ENCODE measurements at places on chromosomes 3 and 15.

GRCh38 chr15:85504749-85505676 lies 124.6 kb downstream of the AKAP13 start:
- no peak for DNase-seq

DNA sequence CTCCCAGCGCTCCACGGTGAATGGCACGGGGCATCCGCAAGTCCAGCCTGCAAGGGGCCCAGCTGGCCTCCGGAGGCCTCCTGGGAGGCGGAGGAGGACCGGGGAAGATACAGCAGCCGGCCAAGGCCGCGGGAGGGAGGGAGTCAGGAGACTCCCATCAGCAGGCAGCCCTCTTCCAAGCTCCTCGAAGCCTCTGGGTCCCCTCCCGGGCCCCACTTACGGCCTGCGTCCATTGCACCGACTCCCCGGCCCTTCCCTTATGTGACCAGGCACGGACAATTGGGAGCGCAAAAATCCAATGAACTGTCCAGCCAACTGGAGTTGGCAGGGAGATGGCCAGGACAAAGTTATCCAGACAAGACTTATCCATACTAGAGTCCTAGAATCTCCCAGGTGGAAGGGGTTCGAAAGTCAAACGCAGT lies 668 bp downstream of the MFGE8 start:
- DNase-seq, result no peak

DNA sequence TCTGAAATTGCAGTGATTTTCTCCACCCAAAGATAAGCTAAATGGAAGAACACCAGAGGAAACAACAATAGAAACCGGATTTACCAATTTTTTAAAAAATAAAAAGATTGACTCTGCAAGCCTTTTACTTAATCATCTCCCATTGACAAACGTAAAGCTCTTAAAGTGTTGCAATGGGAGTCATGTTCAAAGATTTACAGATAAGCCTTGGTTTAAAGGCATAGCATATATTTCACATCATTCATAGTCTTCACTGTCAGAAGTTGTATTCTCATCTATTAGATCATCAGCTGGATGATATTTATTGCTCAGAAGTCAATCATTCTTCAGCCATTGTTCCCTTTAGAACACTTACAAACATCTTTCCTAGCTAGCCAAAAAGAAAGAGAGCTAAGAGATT lies 397.6 kb downstream of the GBE1 start:
- no peak for DNase-seq

DNA sequence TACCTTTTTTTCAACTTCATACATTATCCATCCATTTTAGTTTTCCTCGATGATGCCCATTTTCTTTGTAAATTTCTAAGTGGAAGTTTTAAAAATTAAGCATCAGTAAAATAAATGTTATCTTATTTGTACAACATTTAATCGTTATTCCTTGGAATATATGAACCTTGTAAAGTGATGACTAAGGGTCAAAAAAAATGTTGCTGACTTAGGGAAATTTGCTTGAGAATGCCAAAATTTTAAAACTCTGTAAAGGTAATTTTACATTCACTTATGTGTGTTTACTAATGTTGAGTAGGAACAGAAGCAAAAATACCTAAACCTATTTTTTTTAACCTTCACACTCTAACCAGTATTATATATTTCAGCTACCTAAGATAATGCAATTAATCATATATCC lies 917.1 kb downstream of the VGLL3 start:
- DNase-seq, result no peak

GRCh38 chr3:173796890-173797289 lies 399.3 kb downstream of the NLGN1 start:
- no peak for DNase-seq

Measured in NCI-H2029 (cell line).